GM12878 (cell line): ENCODE measurements at places on chromosomes 3 and 15. TPM values are rescaled to one million over a fixed set of nuclear protein-coding genes. Genes with fewer than 3 reads are reported as not detected.

GRCh38 chr3:60998858-60999257 is 252.4 kb downstream of the FHIT start:
- H3K27ac ChIP-seq, result no peak overlapping the region
- H3K4me3 ChIP-seq, result no peak overlapping the region
- no peaks in the 10 kb centered on the region for H3K36me3 ChIP-seq
- H3K4me1 ChIP-seq, result no peaks in the 10 kb centered on the region
- DNase-seq, result no peak

GRCh38 chr3:14633819-14634424 is 17.6 kb upstream of the CCDC174 start:
- no peaks in the 10 kb centered on the region for H3K4me1 ChIP-seq
- H3K36me3 ChIP-seq, result no peaks in the 10 kb centered on the region
- no peak overlapping the region for H3K4me3 ChIP-seq
- H3K27me3 ChIP-seq, result peaks cover under 1% of the 10 kb centered on the region
- no peak overlapping the region for H3K27ac ChIP-seq

DNA sequence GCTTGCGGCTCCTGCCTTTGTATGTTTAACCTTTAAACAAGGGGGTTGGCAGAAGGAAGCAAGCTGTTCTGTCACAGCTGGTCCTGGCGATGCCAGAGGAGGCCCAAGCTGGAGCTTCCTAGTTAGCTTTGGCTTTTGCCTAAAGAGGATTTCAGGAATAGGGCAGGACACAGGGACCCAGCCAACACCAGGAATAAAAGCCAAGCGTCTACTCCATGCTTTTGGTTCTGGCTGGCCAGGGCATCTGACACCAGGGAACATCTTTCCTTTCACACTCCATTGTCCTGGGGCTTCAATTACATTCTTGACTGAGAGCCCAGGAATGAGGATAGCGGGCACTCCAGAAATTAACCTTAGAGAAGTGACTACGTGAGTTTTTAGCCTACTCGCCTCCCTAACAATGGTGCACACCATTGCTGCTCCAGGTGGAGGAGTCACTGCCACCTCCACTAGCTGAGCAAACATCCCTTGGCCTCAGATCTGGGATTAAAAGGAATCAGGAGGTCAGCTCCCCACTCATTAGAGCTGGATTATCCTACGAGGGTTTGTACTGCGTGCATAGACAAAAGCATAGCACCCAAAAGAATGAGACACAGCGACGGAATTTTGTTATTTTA is 38.2 kb downstream of the TPM1 start:
- no peak overlapping the region for H3K4me3 ChIP-seq
- DNase-seq, result no peak
- H3K36me3 ChIP-seq, result no peaks in the 10 kb centered on the region
- H3K27me3 ChIP-seq, result no peaks in the 10 kb centered on the region

DNA sequence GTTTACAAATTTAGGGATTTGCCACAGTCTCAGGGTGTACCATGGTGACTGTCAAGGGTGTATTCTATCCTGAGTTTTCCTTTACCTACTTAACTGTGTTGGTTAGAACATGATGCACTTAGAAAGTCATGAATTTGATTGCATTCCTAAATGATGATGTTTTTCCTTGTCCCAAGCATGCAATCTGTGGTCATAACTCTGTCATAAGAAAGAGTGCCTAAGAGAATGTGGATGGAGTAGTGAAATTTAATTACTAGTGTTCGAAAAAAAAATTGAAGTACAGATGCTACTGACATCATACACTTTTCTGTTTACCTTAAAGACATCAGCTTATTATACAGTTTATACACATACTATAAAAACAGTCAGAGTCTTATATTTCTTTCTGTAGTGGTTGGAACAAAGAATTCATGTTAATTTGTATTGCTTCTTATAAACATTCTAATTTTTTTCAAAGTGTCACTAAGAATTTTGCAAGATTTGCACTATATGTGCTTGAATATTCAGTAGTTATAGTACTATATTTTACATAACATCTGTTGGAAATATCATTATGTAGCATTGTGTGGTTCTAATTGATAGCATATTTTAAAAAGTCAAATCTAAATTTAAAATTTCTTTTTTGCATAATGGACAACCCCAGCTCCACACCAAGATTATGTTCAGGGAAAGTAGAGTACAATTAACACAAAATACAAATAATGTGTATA is 231.3 kb upstream of the KCNMB2 start:
- no peak for DNase-seq
- no peak overlapping the region for H3K27ac ChIP-seq

DNA sequence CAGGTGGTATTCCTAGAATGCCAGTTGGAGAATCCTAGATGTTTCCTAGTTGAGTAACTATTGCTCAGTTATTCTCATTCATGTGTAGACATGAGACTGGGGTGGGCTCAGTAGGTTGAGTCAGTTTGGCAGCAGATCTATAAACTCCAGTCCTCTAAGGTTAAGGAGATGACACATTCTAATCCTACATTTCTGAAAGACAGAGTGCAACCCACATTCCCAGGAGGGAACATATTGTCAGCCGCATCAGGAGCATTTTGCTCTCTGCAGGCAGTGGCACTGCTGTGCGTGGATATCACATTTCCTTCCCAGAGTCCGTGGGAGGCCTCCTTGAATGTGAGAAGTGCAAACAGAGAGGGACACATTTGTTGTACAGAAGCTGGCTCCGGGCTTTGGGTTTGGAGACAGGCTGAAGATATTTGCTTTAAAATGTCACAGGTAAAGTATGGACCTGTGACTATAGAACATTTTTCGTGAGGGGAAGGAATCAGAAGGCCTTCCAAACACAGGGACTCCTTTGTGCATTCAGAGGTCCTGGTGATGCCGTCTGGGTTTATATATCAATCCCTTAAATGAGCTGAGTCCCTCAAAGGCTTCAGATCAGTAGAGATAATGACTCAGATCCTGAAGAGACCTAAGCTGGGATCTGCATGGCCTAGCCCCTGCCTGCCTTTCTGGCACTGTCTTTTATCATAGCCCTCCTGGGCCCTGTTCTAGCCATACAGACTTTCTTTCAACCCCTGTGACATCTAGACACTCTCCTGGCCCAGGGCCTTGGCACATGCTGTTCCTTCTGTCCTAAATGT is 156.5 kb downstream of the CADPS start:
- H3K4me3 ChIP-seq, result no peak overlapping the region
- no peaks in the 10 kb centered on the region for H3K27me3 ChIP-seq

GRCh38 chr3:99856437-99857220 is 39.0 kb downstream of the CMSS1 start:
- H3K4me1 ChIP-seq, result peaks cover 4% of the 10 kb centered on the region; the same call in 1 of the 2 replicates
- H3K4me3 ChIP-seq, result no peak overlapping the region
- H3K36me3 ChIP-seq, result no peaks in the 10 kb centered on the region
- H3K27ac ChIP-seq, result no peak overlapping the region
- H3K27me3 ChIP-seq, result no peaks in the 10 kb centered on the region

- H3K4me3 ChIP-seq, result no peak overlapping the region
- no peak for DNase-seq
- peaks cover 18% of the 10 kb centered on the region for H3K4me1 ChIP-seq
- no peaks in the 10 kb centered on the region for H3K36me3 ChIP-seq
- no peak overlapping the region for H3K27ac ChIP-seq
Observed at GRCh38 chr3:4478261-4478660, 11.2 kb upstream of the SUMF1 start.

DNA sequence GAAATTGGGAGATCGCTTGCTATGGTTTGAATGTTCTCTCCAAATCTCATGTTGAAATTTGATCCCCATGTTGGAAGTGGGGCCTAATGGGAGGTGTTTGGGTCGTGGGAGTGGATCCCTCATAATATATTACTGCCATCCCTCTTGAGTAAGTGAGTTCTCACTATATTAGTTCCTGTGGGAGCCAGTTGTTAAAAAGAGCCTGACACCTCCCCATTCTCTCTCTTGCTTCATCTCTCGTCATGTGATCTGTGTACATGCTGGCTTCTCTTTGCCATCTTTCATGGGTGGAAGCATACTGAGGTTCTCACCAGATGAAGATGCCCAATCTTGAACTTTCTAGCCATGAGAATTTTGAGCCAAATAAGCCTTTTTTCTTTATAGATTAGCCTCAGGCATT is 43.0 kb upstream of the IL20RB start:
- no peaks in the 10 kb centered on the region for H3K27me3 ChIP-seq
- no peak overlapping the region for H3K4me3 ChIP-seq
- no peak overlapping the region for H3K27ac ChIP-seq

DNA sequence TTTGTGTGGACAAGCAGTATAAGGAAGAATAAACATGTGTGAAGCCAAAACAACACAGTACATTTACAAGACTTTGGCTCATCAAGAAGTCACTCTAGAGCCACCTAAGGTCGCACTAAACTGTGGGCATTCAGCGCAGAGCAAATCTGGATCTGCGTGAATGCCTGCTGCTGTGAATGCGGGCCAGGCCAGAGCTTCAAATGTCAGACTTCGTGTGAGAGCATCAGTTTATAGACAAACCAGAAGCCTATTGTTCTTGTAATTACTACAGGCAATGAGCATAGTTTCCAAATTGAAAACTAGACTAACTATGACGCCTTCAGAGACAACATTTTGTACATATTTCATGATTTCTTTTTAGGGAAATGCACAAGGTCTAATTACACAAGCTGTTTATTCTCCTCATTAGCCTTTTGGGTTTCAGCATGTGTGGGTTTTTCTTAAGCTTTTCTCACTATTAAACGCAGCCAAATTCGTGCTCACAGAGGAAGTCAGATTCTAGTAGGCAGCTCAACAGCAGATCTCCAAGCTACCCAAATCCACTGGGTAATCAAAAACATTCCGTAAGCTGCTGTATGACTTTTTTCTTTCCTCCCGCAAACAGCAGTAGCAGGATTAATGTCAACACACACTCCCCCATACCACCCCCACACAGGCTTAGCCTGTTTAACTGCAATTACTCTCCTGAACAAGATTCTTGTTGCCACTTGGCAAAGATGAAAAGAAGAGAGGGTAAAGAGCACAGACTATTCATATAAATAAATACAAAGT is 84.5 kb upstream of the SETMAR start:
- no peak overlapping the region for H3K27ac ChIP-seq
- H3K4me1 ChIP-seq, result no peaks in the 10 kb centered on the region
- no peak for DNase-seq
- H3K27me3 ChIP-seq, result no peaks in the 10 kb centered on the region

DNA sequence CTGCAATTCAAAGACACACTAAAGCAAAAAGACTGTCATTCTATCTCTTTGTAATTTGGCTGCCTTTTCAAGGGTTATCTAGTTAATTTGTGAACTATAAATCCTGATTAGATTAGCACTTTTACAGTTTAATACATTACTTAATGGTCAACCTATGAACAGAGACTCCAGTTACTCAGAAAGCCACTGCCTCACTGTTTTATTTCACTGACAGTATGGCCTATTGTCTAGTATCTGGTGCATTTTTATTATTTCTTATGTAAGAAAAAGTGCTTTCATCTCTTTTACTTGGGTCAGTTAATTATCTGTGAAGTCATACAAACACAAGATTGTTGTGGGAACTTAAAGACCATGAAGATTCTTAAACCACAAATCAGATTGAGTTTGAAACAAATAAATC is 133.8 kb downstream of the ZBBX start:
- DNase-seq, result no peak
- H3K27ac ChIP-seq, result no peak overlapping the region
- no peaks in the 10 kb centered on the region for H3K4me1 ChIP-seq
- H3K4me3 ChIP-seq, result no peak overlapping the region
- H3K27me3 ChIP-seq, result no peaks in the 10 kb centered on the region

DNA sequence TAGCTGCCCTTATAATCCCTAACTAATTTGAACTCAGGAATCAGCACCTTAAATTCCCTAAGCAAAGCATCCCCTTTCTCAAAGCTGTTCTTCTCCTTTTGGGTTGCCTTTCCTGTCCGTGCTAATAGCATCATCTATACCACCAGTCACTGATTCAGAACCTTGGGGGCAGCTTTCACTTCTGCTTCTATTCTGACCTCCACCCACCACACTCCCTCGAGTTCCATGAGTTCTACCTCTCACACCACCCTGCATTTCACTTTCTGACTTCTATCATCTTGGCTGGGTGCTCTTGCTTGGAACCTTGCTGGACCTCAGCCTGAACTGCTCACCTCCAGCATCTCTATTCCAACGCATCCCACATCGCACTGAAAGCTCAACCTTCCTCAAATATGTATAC is 55.4 kb upstream of the KCNMB2 start:
- H3K27me3 ChIP-seq, result no peaks in the 10 kb centered on the region
- H3K4me3 ChIP-seq, result no peak overlapping the region
- H3K4me1 ChIP-seq, result peaks cover 25% of the 10 kb centered on the region
- peak; percentile 70 for DNase-seq
- no peaks in the 10 kb centered on the region for H3K36me3 ChIP-seq

DNA sequence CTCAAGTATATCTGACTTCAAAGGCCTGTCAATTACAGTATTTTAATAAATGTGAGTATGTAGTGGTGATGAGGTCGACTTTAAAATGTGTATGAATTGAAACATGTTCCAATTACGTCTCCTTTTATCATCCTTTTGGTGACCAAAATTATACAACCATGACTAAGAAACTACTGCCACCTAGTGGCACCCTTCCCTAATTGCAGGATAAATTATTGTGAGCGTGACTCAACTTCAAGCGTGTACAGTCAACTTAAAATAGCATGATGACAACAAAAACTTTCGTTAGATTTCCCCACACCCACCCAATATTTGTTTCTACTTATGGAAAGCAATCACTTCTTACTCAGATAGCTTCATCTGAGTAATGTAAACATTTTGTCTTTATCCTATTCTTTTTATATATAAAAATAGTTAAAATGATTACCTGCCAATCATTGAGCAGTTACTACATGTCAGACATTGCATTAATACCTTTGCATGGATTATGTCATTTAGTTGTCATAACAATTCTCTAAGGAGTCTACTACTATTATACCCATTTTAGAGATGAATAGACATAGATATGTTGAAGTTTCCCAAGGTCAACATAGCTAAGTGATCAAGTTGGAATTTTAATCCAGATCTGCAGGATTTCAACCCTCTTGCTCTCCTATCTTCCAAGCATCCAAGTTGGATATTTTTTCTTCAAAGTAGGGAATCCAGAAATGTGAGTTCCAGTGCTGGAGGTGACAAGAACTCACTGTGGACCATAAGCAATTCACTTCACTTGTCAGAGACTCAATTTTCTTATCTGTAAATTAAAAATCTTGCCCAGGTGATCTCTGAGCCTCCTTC is 106.0 kb downstream of the MEX3B start:
- H3K4me1 ChIP-seq, result no peaks in the 10 kb centered on the region
- H3K27ac ChIP-seq, result no peak overlapping the region
- no peak overlapping the region for H3K4me3 ChIP-seq
- no peaks in the 10 kb centered on the region for H3K36me3 ChIP-seq

Gene SLC6A1
- polyA plus RNA-seq, result not detected in 2 replicates

Gene KBTBD12
- not detected in 2 replicates for polyA plus RNA-seq

Gene GOLGA6L7
- polyA plus RNA-seq, result not detected in 2 replicates

Gene CCR1
- polyA plus RNA-seq, result 2.3 and 3.2 TPM in 2 replicates

Gene MESP2
- not detected in 2 replicates for polyA plus RNA-seq

Gene LRRC34
- polyA plus RNA-seq, result 3.2 and 3.4 TPM in 2 replicates

Gene LMAN1L
- not detected in 2 replicates for polyA plus RNA-seq
